ENCODE measurements at places on chromosomes 11 and 22.

GRCh38 chr22:43533156-43533530 lies 121.3 kb downstream of the MPPED1 start:
- DNase-seq = no peak

DNA sequence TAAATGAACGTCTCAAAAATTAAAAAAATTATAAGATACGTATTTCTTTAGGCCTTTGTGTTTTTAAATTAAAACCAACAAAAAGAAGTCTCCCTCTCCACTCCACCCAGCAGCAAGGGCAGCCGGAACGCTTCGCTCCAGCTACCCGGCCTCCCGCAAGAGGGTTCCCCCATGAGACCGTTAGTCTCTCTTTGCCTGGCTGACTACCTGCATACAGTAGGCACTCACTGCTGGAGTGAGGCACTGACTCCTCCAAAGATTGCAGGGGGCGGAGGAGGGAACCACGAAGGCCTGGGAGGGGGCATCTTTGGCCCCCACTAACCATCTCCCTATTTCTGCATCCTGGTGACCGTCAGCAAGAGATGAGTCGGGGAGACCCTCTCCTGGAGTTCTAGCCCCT lies 10.1 kb downstream of the CBX6 start:
- DNase-seq = no peak

GRCh38 chr22:46953968-46954765 lies 191.7 kb downstream of the TBC1D22A start:
- DNase-seq = no peak

- no peak for DNase-seq
Observed at GRCh38 chr22:44391015-44391414, 78.3 kb upstream of the SHISAL1 start.

DNA sequence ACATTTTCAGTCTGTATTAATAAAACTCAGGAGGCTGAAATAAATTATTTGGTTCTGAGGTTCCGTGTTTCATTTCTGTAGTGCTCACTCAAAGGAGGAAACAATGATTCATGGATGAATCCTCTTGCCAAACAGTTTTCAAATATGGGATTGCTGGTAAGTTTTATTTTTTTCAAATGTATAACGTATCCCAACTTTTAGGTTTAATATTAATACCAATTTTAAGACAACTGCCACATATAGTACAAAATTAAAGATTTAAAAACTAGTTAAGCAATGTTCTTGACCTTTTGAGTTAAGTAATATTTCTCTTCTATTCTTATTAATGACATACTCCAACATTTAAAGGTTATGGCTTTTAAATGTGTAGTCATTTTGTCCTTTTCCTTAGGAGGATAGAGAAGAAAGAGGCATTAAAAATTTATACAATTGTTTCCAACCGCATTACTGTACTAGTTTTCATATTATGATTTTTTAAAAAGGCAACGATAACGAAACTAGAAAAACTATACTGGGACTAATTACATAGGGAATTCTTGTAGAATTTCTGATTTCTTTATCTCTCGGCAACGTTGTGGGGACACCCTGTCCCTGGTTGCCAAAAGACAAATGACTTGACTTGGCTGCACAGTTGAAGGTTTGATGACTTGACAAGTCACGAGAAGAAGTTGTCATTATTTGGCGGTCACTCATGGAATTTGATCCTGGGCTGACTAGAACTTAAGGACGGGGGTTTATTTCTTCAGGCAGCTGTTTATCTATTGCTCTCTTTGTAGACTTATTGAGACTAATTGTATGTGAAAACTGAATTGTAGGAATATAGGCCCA lies 69.1 kb upstream of the ADSL start:
- no peak for DNase-seq

GRCh38 chr11:118074785-118075184 lies 2.1 kb upstream of the TMPRSS4 start:
- no peak for DNase-seq

- peak; percentile 39 for DNase-seq
Observed at GRCh38 chr11:64799623-64800302, 3.3 kb downstream of the MAP4K2 start.

- DNase-seq = peak; percentile 10
Observed at GRCh38 chr11:46050003-46050461, 71.2 kb downstream of the PHF21A start.

DNA sequence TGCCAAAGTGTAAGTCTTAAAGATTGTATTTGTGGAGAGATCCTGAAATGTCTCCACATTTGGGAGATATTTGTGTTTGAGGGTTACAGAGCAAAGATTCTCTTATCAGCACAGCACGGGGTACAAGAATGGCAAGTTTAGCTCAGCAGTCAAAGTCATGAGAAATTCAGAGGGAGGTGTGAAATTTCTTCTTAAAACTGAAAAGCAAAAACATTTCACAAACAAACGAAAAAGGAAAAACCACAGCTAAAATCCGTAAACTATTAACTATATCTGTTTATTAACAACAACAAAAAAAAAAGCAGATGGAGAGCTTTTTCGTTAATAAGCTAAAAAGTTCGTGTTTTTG lies 40.9 kb upstream of the ETS1 start:
- DNase-seq = no peak

DNA sequence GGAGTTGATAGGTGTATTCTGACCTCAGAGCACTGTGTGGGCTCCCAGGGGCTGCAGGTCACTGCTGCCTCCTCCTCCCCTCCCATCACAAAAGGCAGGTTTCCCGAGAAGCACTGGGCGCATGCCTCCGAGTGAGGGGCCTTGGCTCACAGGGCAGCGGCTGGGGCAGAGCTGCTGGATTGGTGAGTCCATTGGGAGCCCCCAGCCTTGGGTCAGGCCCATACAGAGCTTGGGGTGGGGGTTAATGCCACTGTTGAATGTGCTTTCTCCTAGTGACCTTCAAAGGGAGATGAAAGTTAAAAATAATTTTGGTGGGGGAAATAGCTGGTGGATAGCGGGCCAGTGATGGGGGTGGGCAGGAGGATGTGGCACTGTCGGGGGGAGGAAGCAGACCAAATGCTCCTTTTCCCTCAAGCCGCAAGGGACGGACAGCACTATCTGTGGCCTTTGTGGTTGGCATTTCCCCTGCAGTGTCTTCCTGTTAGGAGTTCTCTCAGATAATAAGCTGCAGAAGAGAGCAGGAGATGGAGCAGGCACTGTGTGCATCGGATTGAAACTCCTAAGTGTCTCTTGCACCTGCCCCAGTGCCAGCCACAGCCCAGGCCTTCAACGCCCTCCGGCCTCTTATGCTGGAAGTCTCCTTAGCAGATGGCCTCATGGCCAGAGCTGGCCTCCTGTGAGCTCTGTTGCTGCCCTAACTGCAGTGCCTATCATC lies 3.2 kb downstream of the TUBA8 start:
- peak; percentile 95 for DNase-seq

DNA sequence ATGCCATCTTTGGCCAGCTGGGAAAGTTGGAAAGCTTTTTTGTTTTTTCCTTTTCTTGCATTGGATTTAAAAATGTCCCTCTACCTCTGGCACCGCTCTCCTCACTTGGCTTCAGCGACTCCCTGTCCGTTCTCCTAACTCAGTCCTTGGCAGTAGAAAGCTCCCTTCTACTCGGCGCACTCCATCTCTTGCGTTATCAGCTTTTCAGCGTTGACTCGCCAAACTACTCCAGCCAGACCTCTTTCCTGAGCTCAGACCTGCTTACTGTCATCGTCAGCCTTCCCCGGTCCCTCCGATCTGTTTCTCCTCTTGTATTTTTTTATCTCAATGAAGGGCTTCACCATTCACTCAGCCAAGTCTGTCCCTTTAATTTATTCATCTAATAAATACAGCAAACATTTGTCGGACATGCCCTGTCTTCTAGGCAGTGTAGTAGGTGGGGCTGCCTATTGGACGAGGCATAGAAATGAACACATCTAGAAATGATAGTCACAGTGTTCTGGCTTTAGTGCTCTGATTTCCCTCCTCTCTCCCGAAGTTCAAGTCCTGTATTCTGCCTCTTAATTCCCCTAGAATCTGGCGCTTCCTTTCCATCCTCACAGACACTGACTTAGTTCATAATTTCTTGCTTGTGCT lies 839 bp downstream of the CEP164 start:
- DNase-seq = peak; percentile 53

DNA sequence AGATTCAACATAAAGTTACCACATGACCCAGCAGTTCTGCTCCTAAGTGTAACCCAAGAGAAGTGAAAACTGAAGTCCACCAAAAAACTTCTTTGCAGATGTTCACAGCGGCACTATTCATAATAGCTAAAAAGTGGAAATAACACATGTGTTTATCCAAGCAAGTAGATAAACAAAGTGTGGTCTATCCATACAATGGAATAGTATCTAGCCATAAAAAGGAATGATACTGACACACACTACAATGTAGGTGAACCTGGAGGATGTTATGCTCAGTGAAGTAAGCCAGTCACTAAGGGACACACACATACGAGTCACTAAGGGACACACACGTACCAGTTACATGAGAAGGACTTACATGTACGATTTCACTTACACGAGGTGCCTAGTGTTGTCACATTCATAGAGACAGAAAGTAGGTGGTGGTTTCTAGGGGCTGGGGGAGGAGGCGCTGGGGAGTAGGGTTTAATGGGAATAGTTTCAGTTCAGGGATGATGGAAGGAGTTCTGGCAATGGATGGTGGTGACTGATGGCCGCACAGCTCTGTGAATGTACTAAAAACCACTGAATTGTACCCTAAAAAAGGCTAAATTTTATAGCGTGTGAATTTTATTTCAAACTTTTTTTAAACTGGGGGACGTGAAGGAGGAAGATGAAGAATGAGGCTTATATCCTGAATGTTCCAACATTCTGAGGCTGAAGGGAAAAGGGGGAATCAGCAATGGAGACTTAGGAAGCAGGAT lies 27.2 kb upstream of the COMT start:
- no peak for DNase-seq

Measured in NB4 (cell line).